ENCODE measurements at places on chromosomes 2 and 18.

- DNase-seq, result peak; percentile 58
These were observed 198.9 kb upstream of the NABP1 start for GRCh38 chr2:191478799-191479679.

- DNase-seq, result no peak
These were observed 54.1 kb upstream of the CAB39 start for GRCh38 chr2:230658577-230658876.

DNA sequence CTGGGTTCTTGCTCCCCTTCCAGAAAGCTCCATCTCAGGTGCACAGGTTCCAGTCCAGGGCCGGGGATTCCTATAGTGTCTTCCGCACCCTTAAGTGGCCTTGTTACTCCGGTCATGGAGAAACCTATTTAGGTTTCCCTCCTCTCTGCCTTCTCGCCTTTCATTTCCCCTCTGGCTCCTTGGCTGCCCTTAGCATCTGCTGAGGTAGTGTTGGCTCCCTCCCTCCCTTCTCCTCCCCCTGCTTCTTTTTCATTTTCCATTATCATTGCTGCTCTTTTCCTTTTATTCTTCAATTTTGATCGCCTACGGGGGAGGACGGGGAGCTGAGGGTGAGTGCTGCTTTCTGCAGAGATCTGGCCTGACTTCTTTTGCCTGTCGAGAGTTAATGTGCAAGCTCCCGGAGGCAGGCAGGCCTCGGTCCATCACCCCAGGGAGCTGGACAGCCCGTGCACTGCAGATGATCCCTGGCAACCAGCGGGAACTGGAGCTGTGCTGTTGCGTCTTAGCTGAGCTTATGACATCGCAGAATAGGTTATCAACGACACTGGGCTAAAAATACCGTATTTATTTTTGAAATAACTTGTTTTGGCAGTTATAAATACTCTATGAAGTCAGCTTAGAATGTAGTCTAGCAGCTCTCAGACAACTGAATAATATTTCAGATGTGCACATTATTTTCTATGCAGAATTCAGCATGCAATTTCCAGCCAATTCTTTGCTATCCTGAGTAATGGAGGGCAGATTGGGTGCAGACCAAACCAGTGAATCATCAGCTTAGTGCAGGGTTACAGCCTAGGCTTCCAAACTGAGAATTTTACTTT lies 141.9 kb downstream of the SLC4A3 start:
- peak; percentile 3 for DNase-seq

DNA sequence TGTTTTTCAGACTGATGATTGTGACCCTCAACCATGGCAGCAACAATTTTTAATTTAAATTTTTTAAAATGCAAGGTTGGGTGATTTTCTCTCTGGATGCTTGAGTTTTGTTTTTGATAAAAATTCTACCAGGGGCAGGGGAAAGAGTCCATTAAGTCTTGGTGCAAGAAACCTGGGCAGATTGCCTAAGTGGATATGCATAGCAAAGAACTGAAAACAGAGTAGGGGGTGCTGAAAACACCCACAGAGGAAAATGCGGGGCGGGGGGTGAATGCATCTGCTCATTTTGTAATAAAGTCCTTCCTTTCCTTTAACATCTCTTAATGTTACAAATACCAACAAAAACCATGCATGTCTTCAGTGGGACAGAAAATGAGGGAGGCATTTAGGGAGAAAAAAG lies 138.0 kb downstream of the NEDD4L start:
- DNase-seq, result no peak

DNA sequence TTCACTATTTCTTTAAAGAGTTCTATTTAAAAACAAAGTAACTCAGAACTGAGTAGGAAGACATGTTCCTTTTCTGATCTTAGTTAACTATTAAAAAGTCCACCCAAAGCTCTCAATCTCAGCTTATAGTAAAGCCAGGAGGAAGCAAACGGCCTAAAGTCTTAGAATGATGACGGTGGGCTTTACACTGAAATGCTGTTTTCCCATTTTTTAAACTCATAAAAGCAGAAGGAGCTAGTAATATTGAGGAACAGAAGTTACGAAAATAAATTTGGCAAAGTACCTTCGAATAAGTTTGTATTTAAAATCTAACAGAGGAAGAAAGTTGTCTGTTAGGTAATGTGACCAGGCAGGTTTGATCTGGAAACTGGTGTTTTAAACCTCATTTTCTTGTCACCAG lies 111.1 kb downstream of the ZNF532 start:
- DNase-seq, result no peak

DNA sequence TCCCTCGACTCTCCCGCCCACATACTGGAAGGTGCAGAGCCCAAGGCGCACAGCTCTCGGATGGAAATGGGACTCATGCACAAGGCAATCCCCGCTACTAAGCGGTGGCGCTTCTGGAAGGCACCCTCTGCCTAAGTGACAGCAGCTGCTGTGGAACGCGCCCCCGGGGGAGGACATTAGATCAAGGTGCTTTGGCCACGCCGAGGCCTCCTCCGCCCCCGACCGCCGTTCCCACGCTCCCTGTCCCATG lies 202 bp downstream of the MCEE start:
- no peak for DNase-seq

DNA sequence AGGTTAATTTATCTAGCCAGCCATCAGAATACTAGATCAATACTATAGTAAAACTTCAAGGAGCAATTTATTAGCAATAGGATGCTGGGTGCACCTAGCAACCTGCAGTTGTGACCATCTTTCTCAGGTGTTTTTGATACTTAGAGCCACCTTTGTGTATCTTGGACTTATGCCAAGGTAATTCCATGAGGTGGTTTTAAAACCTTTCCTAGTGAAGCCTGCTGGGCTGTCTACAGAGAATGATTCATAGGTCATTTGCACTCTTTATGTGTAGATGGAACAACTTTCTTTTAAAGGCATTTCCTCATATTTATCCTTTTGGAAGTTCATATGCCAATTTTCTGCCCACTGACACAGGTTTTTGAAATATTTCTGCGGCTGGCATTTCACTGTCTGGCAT lies 1030.1 kb upstream of the POU3F3 start:
- DNase-seq, result no peak

DNA sequence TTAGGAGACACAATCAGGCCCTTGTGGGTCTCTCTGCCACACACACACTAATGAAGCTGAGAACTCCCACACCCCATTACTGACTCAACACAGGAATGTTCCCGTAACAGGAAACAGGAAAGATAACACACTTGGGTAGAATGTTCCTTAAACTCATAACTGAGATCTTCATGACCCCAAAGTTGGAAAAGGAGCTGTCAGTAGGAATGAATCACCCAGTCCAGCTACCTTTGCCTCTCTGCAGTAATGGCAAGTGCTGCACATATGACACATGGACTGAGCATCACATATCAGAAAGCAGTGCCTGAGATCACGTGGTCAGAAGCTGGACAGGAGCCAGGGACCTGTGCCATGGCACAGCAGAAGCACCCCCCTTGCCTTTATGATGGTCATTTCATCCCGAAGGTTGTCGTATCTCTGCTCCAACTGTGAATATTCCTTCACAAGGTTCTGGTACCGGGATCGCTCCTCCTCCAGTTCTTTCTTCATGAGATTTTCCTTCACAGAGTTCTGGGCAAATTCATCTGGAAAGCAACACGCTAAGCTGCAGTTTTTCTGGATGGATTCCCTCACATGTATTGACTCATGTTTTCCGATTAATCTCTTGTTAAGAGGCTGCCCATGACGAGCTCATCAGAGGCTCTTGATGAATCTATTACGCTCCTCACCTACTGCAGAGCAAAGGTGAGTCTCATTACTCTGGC lies 65.4 kb upstream of the ACAA2 start:
- no peak for DNase-seq

GRCh38 chr2:23157812-23158211 lies 227.2 kb upstream of the KLHL29 start:
- DNase-seq, result no peak

DNA sequence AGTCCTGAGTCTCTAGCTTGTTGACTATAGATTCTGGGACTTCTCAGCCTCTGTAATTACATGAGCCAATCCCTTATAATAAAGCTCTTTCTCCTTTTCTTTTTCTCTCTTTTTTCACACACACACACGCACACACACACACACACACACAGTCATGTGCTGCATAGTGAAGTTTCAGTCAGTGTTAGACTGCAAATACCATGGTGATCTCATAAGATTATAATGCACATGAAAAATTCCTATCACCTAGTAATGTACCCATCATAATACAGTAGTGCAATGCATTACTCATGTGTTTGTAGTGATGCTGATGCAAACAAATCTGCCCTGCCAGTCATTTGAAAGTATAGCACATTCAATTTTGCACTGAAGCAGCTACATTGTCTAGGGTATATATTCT lies 558.2 kb downstream of the SUCLG1 start:
- no peak for DNase-seq

DNA sequence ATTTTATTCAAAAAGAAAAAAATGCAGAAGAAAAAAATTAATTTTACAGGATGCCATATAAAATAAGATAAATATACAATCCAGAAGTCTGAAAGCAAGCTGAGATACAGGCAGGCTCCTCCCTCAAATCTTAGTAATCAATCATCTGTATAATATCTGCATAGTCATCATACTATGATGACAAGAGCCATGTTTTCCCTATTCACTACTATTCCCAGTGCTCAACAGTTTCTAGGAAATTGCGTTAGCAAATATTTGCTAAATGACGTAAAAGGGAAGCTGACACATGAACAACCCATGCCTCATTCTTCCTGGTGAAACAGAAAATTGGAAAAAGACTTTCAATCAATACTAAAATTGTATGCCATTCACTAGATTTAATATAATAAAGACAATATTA lies 793.2 kb downstream of the SUCLG1 start:
- peak; percentile 31 for DNase-seq

DNA sequence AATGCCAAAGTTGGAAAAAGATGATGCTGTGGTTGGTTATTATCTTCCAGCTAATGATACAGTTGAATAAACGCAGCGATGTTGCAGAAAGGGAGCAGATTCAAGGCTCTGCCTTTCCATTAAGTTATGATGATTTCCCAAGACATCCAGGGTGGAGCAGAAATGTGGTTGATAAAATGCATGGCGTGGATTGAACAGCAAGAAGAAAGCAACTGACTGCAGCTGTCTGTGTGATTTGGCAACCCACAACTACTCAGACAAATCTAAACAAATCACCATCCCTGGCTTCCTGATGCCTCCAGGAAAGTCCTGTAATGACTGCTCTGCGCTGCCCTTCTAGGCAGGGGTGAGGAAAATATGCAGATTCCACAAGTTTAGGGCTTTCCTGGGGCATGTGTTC lies 166.3 kb downstream of the NRP2 start:
- no peak for DNase-seq

Measured in astrocyte of the spinal cord (primary cell).